ENCODE measurements at places on chromosomes 13 and 19.

DNA sequence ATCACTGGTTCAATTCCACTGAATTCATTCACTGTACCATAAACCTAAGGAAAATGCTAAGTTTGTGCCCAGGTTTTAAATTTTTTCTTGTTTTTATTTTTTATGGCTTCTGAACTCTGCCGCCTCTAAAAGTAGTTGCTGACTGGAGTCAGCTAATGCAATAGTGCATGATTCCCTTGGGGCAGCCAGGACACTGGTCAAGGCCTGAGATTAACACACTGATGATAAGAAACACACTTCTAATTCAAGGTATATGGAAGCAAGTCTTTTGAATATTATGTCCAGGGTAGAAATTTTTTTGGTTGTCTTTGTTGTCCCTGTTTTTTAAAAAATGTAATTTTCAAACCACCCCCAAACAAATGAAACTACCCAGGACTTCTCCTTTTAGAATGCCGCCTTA is 72.2 kb downstream of the CDADC1 start:
- no peak for DNase-seq

DNA sequence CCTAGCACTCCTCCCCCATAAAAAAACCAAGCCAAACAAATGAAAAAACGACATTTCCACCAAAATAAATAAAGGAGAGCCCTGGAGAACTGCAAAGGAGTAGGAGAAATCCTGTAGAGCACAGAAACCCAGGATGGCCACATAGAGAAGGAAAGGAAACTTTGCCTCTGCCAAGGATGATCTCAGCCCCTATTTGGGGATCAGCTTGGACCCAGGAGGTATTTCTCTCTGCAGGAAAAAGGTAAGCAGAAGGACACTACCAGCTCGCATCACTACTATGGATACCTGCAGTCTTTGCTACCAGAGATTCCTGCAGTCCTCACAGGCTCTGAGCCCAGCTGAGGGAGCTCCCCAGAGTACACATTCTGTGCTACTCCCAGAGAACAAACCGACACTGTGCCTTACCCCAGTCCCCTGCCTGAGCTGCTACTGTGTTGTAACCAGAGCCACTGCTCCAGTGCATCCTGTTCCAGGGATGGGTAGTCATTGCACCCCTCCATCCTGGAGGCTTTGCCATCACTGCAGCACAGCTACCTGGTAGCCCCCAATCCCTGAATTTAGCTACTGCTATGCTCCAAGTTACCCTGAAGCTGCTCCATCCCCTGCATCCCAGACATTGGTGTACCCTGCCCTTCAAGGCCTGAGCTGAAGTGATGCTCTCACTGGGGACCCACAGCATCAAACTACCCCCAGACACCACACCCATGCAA is 41.7 kb downstream of the VWA8 start:
- no peak for DNase-seq

GRCh38 chr19:48489608-48490216 is 20.5 kb downstream of the CYTH2 start:
- peak; percentile 90 for DNase-seq

DNA sequence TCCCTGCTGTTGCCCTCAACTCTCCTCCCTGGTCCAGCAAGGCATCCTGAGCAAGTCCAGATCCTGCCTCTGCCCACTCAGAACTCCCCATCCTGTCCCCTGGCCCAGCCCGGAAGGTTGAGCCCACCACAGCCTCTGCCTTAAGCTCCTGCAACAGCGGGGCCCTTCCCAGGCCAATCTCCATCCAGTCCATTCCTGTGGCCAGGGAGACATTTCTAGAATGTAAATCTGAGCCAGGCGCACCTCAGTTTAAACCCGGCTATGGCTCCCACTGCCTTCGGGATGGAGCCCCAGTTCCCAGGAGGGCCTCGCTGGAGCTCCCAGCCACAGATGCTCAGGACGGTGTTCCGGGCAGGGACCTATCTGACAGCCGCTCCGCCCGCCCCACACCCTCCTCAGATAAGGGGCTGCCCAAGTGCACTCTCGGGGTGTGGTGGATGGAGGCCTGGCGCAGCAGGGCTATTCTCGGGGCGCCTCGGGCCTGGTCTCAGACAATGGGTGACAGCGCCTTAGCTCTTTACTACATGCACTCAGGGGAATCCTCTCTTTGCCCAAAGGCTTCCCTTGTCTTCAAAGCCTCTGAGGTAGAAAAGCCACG is 5.3 kb downstream of the TRAPPC6A start:
- no peak for DNase-seq

DNA sequence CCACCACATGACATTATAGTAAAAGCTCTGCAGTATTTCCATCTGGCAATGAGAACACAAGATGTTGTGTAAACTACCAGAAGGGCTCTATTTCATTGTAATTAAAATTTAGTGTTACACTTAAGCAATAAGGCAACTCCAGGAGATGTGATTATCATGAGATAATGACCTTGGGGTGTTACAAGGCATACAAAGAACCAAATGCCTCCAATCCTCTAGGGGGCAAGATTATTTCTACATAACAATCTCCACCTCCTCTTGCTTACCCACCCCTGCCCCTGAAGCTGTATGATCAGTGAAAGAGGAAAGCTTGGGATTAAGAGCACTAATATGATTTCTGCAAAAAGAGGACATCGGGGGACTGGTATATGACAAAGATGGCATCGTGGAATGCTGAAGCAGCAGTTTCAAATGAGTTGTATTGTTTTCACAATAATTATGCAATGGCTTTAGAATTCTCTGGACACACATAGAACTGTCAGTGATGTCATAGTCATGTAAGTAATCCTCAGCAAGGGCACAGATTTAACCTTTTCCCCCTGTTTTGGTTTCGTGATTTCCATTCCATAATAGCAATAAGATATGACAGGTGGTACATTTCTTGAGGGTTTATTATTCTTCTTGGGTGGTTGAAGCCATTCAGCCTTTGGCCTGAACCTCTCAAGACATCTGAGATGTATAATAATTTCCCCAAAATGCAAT is 295.3 kb downstream of the MZT1 start:
- no peak for DNase-seq

DNA sequence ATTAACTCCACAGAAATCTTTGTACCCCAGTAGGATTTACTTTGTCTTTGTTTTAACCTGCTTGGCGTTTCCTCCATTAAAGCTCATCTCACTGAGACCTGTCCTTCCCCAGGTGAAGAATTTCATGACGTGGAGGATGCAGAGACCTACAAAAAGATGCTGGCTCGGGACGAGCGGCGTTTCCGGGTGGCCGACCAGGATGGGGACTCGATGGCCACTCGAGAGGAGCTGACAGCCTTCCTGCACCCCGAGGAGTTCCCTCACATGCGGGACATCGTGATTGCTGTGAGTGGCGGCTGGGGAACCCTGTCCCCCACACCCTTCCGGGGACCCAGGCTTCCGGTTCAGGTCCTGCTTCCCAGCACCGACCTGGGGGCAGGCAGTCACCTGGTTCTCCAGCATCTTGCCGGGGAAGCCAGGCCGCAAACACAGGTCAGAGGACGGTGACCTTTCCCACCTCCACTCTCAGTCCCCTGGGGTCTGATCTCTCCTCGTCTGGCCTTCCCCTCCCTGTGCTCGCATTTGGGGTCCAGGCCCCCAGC is 9.2 kb downstream of the RCN3 start:
- DNase-seq, result no peak

- peak; percentile 57 for DNase-seq
These were observed at the start of gene GPR4 for GRCh38 chr19:45601524-45602374. Gene GPR4, minus strand, starts transcription at chr19:45602212. Its CDS starts 10,346 bp downstream, at chr19:45591866.

- DNase-seq, result no peak
These were observed 47.9 kb upstream of the FLT1 start for GRCh38 chr13:28542804-28543203.

DNA sequence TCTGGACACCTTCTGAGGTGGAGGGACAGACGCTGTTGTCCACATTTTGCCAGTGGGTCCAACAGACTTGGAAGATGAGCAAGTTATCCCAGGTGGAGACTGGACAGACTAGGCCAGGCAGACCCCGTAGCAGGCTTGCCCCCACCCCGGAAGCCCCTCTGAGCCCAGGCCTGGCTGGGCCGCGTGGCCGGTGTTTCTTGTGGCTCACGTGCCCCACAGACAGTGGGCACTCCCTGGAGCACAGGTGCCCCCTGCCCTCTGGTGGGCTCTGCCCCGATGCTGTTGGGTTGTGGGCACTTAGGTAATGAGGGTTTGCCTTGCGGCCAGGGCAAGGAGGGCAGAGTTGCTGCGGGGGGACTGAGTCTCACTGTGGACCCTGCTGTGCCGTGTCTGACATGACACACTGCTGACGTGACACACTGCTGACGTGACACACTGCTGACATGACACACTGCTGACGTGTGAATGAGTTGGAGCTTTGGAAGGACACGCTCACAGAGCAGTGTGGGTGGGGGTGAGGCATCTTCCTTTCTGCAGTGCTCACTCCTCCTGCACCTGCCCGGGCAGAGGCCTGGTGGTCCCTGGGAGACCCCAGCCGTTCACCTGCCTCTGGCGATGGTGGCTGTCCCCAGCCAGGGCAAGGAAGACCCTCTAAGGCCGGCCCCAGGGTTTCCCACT is 25.1 kb downstream of the DOT1L start:
- no peak for DNase-seq

- DNase-seq, result no peak
These were observed 115.0 kb downstream of the COG6 start for GRCh38 chr13:39770221-39771090.

GRCh38 chr19:37329686-37330085 is 41.2 kb upstream of the ZNF527 start:
- DNase-seq, result no peak

DNA sequence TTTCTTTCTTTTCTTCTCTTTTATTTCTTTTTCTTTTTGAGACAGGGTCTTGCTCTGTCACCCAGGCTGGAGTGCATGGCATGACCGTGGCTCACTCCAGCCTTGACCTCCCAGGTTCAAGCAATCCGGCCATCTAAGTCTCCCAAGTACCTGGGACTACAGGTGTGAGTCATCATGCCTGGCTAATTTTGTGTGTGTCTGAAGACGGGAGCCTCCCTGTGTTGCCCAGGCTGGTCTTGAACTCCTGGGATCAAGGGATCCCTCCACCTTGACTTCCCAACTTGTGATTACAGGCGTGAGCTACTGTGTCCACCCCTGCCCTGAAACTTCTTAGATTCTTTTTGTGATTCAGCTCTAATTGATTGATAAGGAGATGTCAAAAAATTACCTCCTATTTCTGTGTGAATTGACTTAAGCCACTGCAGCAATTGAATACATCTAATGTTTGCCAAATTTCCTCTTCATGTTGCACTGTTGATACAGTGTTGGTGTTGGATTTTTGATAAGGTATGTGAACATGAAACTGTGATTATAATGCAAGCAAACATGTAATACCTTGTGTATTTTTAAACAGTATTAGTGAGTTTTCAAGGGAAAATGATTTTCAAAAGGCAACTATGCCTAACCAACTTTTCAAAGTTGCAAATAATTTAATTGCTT is 22.6 kb downstream of the KLF5 start:
- DNase-seq, result no peak
